ENCODE measurements at places on chromosomes 2 and 18.
A peak's percentile ranks its signal among the peaks of the same experiment; 100 is the strongest.

DNA sequence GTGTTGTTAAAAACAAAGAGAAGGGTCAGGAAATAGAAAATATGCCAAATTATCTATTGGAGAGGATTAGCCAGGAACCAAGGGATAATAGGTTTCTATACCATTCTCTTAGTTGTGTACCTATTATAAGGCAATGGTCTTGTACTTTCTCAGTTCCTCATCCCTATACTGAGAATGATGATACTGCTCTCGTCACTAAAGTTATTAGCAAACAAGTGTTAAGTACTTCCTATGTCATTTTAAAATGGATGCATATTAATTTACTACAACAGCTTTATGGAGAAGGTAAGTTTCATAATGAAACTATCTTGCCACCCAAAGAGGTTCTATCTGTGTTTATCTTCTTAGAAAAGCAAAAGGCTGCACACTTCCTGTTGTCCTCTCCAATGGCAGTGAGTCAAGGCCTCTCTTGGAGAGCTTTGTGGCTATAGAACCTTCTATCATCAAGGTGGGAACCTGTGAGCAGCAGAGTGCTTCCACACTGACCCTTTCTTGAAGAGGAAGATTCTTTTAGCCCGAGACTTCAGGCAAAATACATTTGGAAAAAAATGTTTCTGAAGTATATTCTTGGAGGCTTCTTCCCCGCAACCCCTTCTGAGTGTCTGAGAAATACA, 460.7 kb upstream of the FANCL start:
- no peak for DNase-seq

DNA sequence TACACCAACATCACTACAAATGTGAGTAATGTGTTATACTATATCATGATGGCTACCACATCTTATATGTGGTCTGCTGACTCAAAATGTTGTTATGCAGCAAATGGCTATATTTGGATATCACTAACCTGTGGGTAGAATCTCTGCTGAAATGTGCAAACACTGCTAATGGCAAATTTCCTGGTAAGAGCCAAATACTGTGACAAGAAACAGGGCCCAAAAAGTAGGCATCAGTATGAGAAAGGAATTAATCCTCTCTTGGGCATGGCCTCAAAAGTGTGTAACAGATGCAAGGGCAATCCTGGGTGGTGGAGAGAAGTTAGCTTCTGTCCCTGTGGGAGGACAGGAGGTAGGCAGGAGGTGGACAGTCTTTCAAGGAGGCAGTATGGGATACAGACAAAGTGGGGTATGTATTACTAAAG, 13.3 kb downstream of the ATF2 start:
- no peak for DNase-seq

DNA sequence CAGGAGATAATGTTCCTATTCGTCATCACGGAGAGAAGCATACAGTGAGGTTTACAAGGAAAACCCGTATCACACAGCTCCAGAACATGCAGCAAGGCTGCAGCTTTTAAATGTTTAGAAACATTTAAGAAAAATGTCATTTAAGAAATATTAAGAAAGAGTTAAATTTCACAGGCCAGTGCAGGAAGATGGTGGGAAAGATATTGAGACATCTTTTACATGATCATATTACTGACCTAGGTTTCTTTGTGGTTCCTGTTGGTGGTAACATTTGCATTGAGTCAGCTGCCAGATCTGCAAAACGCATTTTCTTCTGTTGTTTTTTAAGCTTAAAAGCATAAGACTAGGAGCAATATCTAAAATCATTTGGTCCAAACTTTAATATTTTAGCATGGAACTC, 44.9 kb downstream of the CPO start:
- DNase-seq, result no peak

DNA sequence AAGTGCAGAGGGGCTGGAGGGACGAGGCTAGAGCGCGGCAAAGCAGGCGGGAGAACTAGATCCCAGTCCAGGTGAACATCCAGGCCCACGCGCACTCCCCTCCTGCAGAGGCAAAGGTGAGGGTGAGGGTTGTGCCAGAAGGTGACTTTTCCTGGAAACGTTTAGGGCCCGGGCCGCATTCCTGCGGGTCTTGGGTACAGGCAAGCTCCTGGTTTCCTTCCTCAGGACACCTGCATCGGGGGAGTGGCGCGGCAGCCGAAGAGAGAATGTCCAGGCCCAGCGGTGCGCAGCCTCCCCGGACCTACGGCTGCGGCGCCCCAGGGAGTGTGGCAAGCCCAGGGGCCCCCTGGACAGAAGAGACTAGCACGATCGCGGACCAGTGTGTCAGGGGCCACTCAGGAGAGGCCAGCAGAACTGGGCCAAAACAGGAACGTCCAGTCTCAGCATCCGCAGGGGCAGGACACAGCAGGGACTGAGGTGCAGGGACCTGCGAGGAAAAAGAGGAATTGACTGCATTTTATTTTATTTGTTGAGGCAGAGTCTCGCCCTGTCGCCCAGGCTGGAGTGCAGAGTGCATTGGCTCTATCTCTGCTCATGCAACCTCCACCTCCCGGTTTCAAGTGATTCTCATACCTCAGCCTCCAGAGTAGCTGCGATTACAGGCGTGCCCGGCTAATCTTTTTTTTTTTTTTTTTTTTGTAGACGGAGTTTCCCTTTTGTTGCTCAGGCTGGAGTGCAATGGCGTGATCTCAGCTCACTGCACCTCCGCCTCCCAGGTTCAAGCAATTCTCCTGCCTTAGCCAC, 8.7 kb upstream of the IMPA2 start:
- DNase-seq, result no peak

DNA sequence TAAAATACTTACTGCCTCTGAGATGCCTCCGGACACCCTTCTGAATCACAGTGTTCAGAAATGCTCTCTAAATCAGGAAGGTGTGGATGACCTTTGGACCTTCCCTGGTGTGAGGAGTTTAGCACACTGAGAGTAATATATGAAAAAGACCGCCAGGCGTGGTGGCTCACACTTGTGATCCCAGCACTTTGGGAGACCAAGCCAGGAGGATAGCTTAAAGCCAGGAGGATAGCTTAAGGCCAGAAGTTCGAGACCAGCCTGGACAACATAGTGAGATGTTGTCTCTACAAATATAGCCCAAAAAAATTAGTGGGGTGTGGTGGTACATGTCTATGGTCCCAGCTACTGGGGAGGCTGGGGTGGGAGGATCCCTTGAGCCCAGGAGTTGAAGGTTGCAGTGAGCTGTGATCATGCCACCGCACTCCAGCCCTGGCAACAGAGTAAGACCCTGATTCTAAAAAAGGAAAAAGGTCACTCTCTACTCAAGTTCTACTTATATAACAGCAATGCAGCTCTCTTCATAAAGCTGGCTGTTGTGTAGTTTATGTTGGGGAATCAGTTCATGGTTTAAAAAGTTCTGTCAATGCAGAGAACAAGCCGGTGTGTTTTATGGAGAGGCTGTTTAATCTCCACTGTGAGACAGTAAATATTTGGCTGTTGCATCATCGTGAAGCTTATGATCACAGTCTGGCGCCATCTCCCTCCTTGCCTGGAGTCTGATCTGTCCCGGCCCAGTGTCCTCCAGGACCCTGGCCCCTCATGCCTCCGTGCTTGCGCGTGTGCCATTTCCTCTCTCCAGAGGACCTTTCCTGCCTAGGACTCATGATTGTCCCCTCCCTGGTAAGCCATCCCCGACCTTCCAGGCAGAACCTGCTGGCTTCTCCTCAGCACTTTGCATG, 184.5 kb downstream of the FAM210A start:
- DNase-seq, result no peak

GRCh38 chr2:113216891-113217454, 43.2 kb downstream of the PSD4 start:
- DNase-seq, result no peak

DNA sequence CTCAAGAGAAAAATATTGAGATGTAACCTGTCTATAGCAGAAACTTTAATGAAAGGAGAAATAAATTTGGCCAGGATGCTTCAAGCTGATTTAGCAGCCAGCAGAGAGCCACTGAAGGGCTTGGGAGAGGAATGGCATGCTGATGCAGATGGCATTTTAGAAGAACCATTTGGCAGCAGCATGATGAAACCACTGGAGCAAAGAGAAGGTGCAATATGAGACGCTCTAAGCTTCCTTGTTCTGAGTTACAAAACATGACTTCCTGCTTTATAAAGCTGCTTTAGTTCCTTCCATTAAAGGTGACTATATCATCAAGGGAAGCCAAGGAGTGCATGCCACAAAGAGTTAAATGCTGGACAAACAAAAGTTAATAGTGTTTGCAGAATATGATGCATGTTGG, 189.7 kb downstream of the PID1 start:
- no peak for DNase-seq

- DNase-seq, result no peak
Measured at GRCh38 chr2:3970791-3971651, 267.6 kb downstream of the DCDC2C start.

GRCh38 chr2:174121612-174122011, 126.7 kb downstream of the OLA1 start:
- no peak for DNase-seq

DNA sequence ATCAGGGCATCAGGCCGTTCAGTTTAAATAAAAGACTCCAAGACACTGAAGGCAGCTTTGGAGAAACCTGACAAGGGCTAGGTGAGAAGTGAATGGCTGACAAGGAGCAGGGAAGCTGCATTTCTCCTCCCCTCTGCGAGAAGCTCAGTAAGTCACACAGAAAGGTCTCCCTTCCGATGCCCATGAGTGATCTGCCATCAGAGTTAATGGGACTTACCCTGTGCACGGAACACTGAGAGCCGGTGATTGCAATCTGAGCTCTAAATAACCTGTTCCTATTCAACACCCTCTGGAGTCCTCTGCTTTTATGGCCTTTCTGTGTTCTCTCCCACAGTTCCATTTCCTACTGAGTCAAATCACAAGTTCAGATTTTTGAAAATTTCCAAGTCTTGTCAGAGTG, 322.2 kb upstream of the MYT1L start:
- DNase-seq, result no peak

DNA sequence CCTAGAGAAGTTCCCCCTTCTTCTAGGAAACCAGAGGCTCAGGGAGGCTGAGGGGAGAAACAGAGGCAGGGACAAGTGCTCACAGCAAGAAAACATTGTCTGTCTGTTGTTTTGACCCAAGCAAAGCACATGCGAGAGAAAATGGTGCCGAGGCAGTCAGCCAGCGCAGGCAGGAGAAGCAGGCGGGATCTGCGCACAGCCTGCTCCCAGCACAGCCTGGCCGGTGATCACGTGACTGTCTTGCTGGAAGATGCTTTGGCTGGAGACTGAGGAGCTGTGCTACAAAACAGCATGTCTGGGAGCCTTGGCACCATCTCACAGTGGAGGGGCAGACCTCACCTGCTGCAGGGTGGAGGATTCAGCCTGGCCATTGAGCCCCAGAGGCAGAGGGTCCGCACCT, 93.7 kb upstream of the MYCN start:
- no peak for DNase-seq

GRCh38 chr2:184326066-184326465, 272.3 kb upstream of the ZNF804A start:
- DNase-seq, result no peak

GRCh38 chr18:34219651-34220050, 5.1 kb downstream of the NOL4 start:
- DNase-seq, result no peak

GRCh38 chr2:76752506-76752905, 769.7 kb downstream of the LRRTM4 start:
- no peak for DNase-seq

DNA sequence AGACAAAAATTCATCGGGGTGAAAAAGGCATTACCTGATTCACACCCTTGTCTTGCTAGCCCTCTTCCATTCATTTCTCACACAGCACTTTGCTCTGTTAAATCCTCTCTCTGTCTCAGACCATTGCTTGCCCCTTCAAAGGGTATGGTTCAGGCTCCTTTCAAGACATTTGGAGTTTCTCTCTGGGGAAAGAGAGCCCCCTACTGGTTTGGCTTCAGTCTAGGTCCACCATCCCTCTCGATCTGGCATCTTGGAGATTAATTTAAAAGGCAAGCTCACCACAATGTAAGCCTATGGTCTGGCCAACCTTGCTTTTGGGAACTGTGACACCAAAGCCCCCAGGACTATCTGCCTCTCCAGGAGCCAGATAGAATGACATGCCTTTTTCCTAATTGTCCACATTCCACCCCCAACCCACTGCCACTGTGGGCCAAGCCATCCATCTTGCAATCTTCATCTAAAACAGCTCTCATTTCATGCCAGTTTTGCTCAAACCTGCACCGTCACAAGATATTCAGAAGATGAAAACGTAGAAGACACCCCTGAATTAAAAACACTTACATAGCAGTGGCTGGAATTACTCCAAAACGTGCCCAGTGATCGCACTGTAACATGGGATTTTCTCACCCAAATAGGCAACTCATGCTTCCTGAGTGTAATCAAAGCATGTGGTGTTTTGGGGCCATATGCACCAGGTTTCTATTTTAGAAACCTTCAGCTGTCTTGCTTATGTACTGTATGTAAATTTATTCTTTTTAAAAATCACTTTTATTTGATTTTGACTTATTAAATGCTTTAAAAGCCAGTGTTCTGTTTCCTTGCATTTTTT, 93.9 kb downstream of the FARSB start:
- DNase-seq, result peak; percentile 2

DNA sequence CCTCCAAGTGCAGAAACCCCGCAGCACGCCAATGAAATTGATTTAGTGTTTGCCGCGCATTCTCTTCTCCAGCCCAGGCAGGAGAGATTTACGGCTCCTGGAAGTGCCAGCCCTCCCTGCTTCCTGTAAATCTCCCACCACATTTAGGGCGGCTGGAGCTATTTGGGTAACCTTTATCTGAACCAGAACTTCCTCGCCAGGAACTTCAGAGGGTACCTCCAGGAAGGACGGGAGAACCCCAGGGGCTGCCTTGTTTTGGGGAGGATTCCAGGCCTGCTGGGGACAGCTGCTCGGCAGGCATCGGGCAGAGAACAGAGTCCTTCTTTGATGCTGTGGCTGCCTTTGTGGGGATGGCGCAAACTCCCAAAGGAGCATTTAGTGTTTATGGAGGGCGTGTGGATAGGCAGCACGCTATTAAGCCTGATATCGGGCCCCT, 122.0 kb upstream of the MYCN start:
- DNase-seq, result no peak

DNA sequence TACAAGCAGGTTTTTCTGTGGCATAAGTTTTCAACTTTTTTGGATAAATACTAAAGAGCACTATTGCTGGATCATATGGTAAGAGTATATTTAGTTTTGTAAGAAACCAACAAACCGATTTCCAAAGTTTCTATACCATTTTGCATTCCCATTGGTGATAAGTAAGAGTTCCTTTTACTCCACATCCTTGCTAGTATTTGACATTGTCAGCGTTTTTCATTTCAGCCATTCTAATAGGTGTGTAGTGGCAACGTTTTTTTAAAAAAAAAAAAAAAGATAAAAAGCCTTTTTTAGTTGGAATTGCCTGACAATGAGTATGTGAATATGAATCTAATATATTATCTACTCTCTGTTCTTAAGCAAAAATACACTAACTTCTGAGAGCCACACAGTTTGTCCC, 185.9 kb downstream of the AGPS start:
- no peak for DNase-seq

GRCh38 chr18:46297124-46297523, 192.9 kb downstream of the HAUS1 start:
- DNase-seq, result no peak

DNA sequence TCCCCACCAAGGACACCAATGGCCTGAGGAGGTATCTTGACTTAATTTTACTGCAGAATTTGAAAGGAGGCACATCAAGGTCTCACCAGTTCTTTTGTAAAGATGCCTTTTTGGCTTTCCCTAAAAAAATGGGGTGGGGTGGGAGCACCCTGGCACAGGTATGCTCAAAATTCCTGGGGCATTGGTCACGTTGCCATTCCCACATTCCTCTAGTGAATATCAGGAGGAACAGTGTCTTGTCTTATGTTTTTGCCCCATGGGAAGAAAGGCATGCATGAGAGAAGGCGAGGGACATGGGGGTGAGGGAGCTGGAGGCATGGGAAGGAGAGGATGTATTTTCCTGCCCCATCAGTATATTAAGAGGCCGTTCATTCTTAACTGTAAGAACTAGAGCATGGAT, 275.3 kb downstream of the CMPK2 start:
- no peak for DNase-seq
